ENCODE measurements at places on chromosomes 16 and 17.

DNA sequence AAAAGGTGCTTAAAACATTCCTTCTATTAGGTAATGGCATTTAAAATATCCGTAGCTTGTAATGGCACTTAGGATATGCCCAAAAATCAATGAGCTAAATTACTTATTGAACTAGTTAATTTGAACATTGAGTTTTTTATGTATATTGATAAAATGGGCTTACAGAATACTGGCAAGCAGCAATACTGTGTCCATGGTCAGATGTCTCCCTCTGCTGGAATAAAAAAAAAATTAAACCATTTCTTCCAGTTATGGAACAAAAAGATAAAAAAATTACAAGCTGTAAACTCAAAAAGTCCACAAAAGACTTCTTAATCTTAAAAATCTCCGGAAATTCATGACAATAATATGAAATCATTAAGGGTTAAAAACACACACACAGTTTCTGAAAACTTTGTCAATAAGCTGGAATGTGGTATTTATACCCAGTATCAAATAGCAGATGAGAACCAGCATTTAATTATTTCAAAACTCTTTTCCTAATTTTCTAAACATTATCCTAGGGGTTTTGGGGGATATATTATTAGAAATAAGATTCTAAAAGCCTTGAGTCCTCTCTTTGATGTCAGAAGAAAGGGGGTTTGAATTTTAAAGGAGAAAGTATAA, 21.5 kb upstream of the PSMD7 start:
- no peak for DNase-seq

DNA sequence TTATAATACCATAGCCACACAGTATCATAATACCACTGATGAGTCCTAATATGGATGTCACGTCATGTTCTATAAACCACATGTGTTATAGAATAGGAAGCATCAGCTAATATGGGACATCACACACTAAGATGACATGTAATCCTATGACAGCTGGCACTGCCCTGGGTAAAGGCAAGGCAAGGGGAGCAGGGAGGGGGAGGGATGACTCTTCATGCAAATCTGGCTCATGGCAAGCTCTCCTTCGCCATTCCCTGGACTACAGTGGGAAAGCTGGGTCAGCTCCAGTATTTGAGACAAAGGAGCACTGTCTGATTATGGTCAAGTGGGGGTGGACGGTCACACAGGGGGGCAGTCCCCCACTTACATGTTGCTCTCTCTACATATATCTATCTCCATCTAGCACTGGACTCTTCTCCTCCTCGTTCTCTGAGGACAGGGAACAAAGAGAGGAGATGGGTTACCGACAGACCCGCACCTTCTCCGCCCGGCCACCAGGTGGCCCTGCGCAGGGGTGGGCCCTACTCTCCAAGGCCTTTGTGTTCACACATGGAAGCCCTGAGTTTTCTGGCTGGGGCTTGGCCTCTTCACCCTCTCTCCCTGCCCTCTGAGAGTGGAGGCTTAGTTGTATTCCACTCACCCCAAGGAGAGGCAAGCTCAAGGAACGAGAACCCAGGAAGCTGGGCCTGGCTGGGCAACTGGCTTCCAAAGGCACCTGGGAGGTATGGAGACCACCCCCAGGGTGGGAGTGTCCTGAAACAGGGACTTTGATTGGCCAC, 23.4 kb upstream of the MPO start:
- DNase-seq: no peak

GRCh38 chr16:78277321-78278055, 178.0 kb downstream of the WWOX start:
- peak; percentile 64 for DNase-seq

- no peak for DNase-seq
These were observed 48.5 kb downstream of the IRF8 start for GRCh38 chr16:85947230-85948137.

GRCh38 chr16:65218348-65218747, 96.5 kb upstream of the CDH11 start:
- no peak for DNase-seq

- DNase-seq: no peak
These were observed 14.0 kb upstream of the CYB5B start for GRCh38 chr16:69410219-69410990.

- no peak for DNase-seq
These were observed 44.4 kb downstream of the SLFN12L start for GRCh38 chr17:35493040-35493439.

GRCh38 chr17:8806926-8807550, 7.9 kb upstream of the MFSD6L start:
- no peak for DNase-seq

- no peak for DNase-seq
These were observed 114.4 kb downstream of the SOCS1 start for GRCh38 chr16:11141409-11142260.

- DNase-seq: no peak
These were observed 25.0 kb downstream of the TAC4 start for GRCh38 chr17:49822829-49823228.

GRCh38 chr17:64084086-64084939, 45.6 kb downstream of the ERN1 start:
- DNase-seq: no peak

- no peak for DNase-seq
These were observed 326.3 kb downstream of the MAF start for GRCh38 chr16:79274264-79274663.

GRCh38 chr16:3752984-3753383, 35.7 kb upstream of the TRAP1 start:
- no peak for DNase-seq

- no peak for DNase-seq
These were observed 39.5 kb upstream of the HLF start for GRCh38 chr17:55225237-55225636.

- DNase-seq: no peak
These were observed 37.6 kb upstream of the ABCC11 start for GRCh38 chr16:48284772-48285409.

GRCh38 chr17:27496005-27496404, 39.8 kb downstream of the KSR1 start:
- no peak for DNase-seq

DNA sequence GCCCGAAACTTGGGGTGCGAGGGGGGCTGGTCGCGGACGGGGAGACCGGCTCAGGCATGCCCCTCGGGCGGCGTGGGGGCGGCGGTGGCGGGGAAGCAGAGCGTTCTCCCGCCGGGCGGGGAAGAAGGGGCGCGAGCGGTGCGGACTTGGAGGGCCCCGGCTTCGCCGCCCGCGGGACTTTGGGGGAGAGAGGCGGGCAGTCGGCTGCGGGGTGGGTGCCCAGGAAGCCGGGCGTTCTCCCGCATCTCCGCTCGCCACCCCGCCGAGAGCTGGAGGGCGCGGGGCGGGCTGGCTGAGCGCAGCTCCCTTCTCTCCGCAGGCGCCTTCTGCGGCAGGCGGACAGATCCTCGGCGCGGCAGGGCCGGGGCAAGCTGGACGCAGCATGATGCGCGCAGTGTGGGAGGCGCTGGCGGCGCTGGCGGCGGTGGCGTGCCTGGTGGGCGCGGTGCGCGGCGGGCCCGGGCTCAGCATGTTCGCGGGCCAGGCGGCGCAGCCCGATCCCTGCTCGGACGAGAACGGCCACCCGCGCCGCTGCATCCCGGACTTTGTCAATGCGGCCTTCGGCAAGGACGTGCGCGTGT, 772 bp downstream of the NTN1 start:
- peak; percentile 63 for DNase-seq

- DNase-seq: no peak
These were observed 146.2 kb downstream of the ENGASE start for GRCh38 chr17:79220713-79221291.

GRCh38 chr17:43367737-43368242, 31.0 kb upstream of the ARL4D start:
- DNase-seq: no peak

DNA sequence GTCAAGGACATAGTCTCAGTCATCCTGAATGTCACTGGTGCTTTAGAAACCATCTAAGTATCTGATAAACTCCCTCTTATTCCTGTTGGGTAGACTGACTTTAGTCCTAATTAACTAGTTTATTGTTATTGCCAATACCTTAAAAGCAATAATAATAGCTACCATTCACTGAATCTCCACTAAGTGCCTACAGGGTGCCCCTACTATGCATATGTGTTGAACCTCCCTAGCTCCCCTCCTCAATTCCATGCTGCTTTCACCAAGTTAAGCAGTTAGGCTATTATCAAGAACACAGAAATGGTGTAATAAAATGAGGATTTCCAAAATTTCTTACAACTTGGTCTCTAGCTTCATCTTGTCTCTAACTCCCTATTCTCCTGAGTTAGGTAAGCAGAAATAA, 87.5 kb upstream of the MTMR4 start:
- no peak for DNase-seq
